ENCODE measurements at places on chromosomes 5 and 9.

DNA sequence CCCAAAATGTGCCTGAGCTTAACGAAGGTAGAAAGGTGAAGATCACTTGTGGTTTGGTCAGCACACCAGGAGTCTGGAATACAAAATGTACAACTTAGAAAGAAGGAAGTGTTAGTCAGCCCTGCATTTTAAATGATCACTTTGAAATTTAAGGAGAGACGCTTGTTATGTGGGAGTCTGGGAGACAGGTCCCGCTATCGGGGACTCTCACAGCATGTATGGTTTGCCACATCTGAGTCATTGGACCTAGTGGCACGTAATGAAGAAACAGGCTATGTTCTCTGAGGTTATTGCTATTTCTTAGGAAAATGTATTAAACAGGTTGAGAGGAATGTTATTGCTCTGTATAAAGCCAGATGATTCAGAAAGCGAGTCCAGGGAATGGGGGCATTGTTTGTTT is 2362.5 kb upstream of the WWC1 start:
- no peak for DNase-seq

DNA sequence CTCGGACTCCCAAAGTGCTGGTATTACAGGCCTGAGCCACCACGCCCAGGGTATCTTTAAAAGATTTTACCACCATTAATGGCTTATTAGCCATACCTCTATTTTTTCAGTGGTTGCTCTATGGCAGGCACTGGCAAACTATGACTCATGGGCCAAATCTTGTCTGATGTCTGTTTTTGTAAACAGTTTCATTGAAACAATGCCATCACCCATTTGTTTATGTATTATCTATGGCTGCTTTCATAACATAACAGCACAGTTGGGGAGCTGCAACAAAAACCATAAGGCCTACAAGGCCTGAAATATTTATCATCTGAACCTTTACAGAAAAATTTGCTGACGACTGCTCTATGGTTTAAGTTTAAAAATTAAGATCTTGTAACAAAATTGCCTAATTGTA is 66.8 kb downstream of the SLC38A9 start:
- no peak for DNase-seq

- no peak for DNase-seq
Observed at GRCh38 chr5:172902497-172903472, 56.4 kb upstream of the RPL26L1 start.

DNA sequence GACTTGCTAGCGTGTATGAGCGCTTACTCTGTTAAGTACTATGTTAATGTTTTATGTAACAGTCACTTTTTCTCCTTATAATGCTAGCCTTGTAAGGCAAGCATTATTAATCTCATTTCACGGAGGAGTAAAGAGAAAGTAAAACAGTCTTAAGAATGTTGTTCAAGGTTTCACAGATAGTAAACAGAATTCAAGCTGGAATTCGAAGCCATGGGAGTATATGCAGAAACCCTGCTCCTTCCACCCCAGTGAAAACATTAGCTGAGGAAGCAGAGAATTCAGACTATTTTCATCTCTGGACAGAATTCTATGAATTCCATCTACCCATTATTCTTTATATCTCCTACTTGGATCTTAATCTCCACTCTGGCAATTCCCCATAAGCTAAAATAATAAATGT is 1028.3 kb upstream of the WWC1 start:
- DNase-seq, result no peak

DNA sequence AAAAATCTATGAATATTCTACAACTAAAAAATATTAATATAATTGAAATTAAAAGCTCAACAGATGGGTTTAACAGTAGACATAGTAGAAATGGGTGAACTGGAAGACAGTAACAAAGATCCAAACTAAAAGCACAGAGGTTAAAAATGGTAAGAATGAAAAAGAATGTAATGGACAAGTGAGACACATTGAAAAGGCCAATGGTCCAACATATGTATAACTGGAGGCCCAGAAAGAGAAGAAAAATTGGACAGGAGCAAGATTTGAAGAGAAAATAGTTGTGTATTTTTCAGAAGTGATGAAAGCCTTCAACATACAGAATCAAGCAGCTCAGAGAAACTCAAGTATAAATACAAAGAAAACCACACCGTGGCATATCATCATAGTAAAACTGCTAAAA is 58.6 kb downstream of the PCDHGC5 start:
- DNase-seq, result no peak

GRCh38 chr9:116895961-116896360 is 208.9 kb downstream of the TRIM32 start:
- DNase-seq, result no peak

DNA sequence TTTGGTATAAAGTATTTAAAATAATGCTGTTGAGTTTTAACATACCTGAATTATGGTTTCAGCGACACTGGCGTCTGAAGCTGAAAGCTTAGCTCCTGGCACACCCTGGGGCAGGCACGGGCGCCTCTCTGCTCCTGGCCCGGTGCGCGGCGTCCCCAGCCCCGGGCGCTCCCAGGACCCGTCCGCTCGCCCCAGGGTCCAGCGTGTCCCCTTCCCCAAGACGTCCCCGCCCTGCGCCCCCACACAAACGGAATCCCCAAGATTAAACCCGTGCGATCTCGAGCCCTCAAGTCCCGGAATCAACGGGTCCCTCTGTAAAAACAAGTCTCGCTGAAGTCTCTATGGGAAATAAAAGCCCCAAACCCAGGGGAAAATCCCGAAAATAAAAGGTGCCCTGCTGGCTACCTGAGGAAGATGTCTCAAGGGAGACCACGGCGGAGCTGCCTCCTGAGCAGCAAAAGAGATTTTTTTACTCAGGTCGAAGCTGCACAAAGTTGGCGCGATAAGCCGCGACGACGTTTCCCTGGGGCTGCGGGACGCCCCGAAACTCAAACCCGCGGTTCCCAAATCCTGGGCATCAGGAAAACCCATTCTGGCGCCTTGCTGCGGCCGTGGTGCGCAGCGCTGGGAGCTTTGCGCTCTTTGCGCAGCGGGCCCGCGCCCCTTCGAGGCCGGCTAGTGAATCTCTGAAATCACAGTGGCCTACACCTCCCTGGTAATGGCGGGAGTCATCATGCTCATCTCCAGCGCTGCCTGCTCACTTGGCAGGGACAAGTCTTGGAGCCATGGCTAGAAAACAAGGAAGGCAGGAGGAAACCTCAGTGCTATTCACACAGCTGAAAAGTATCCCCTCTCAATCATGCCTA is 6.3 kb upstream of the IFNA8 start:
- DNase-seq, result no peak

DNA sequence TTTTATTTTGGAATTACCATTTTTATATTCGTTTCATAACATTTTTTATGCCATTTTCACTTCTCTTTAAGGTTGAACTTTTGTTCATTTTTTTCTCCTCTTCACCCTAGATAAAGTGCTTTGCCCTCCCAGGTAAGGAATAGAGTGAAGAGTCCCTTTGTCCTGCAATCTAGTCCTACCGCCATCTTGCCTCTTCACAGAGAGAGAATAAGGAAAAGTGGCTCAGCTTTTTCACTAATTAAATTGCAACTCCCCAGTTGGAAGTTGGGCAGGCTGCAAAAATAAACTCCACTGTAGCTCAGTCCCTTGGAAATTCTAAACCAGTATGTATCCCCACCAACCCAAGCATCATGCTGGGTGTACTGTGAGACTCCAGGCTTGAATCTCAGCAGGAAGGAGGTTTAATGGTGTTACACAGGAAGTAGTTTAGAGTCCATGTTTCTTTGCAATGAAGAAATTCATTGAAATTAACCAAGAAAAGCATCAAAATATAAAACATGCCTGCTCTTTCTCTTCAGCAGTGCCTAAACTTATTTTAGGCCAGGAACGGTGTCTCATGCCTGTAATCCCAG is 60.3 kb upstream of the PCSK1 start:
- DNase-seq, result no peak

DNA sequence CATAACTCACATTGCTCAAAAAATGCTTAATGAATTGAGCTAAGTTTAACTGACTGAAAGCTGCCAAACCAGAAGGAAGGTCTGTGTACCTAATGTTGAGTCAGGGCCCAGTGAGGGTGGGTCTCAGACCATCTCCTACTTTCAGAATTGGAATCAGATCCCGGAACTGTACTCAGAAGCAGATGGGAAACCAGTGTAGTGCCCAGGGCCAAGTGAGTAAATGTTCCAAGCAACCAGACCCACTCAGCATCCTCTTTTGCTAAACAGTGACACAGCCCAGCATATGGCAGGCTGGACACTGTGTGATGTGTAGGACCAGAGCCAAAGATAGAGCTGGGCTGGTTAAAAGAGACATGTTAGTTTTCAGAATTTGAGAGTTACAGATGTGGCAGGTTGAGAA is 94.1 kb downstream of the PLCXD3 start:
- DNase-seq, result no peak

DNA sequence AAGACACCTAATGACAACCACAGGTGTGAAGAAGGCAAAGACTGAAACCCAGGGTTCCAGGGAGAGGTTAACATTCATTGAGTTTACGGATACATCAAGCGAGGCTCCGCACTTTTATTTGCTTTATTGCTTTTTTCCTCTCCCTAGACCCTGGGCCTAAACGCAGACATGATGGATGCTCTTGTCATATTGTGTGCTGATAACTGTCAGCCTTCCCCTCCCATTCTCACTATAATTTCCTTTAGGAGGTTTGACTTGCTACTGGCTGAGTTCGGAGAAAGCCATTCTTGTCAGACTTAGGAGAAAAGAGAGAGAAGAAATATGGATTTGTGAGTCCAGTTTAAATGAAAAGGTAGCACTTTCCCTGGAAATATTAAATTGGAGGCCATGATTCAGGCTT is 471.6 kb downstream of the DNAH5 start:
- no peak for DNase-seq

- DNase-seq, result no peak
Observed at GRCh38 chr5:95823218-95823737, 752 bp upstream of the GLRX start.

GRCh38 chr9:107375001-107375400 is 91.9 kb downstream of the RAD23B start:
- no peak for DNase-seq

GRCh38 chr5:93580927-93581445 is at the start of gene NR2F1-AS1:
NR2F1-AS1 (minus strand) TSS chr5:93581219.
- DNase-seq, result no peak

- DNase-seq, result no peak
Observed at GRCh38 chr9:134917431-134918373, at the start of gene FCN1. FCN1 (minus strand) TSS chr9:134917912; CDS start chr9:134917871, 41 bp downstream.

GRCh38 chr5:80168388-80169028 is 87.3 kb downstream of the SERINC5 start:
- DNase-seq, result no peak

- no peak for DNase-seq
Observed at GRCh38 chr5:65808251-65808741, 86.3 kb downstream of the NLN start.

DNA sequence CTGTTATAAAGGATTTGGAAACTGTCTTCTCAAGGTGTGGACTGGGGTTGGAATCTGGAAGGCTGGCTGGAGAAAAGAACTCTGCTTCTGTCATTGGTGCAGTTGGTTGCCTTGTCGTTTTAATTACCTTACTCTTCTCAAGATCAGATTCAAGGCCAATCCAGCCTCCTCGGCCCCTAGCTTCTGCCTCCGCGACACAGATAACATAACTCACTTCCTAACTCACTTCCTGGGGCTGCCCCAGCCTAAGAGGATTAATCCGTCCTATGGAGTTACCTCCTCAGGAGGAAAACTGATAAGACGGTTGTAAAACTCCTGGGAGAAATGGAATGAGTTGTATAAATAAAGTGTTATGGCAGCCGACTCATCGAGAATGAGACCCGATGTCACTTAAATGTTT is 389.1 kb upstream of the WWC1 start:
- no peak for DNase-seq

GRCh38 chr5:78647838-78648358 is 674 bp downstream of the LHFPL2 start:
- no peak for DNase-seq

DNA sequence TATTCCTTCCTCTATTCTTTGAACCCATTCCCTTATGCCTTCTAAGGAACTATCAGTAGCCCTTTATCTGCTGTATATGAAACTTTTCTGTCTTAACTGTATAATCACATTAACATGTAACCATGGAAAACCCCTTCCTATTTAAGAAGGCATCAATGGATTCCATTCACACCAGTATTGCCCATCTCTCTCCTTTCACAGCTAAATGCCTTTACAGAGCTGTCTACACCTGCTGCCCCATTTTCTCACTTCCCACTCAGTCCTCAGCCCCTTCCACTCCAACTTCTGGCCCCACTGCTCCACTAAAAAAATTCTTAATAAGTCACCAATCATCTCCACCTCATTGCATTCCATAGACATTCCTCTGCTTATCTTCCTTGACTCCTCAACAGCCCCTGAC is 50.8 kb downstream of the SEC61B start:
- DNase-seq, result no peak

GRCh38 chr5:31939151-31939550 is 235.0 kb downstream of the GOLPH3 start:
- DNase-seq, result no peak

- no peak for DNase-seq
Observed at GRCh38 chr5:55582256-55582655, 47.5 kb upstream of the PLPP1 start.

DNA sequence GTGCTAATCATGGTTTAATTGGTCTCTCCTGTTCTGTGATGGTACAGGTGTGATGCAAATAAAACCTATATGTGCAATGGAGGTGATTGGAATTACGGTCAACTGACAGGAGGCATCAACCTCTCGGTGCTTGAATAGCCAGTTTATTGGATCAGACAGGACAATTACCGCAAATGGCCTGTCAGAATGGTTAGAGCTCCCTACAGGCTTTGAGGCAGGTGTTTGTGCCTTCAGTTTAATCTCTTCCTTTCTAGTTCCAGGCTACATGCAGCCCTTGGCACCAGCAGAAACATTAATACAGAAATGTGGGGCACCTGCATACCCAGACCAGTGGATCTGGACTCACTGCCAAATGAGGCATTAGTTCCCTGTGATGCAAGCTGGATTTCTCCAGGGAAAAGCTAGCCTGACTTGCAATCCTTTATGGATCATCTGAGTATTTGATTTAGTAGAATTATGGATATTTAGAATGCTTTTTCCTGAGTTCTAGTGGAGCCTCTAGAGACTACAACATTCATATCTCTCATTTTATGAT is 128.6 kb downstream of the MAT2B start:
- DNase-seq, result no peak

- no peak for DNase-seq
Observed at GRCh38 chr9:99026956-99027298, 78.0 kb upstream of the TGFBR1 start.

DNA sequence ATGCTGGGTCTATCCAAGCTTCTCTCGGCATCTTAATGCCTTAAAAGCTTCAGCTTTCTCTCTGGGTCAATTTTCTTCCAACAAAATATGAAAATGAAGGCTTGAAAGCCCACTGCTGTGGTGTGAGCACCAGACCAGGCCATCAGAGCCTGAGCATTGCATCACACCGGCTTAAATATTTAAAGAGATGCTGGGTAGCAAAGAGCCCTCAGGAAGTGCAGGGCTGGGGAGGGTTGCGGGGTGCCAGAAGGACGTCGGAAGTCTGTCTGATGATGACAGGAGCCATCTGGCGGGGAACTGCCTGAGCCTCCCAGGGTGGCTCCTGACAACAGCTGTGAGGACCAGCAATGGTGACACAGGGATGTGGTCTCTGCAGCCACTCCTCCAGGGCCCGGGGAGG is 185.5 kb downstream of the OLFM1 start:
- no peak for DNase-seq

GRCh38 chr5:119418606-119419100 is 33.6 kb upstream of the HSD17B4 start:
- no peak for DNase-seq
